Stimulated activated CD8-positive, alpha-beta memory T cell treated with anti-CD3 and anti-CD28 coated beads, Interleukin-7, amount 100 ng/mL, for 1 hour (primary cell): ENCODE measurements at places on chromosomes 5 and 9.

GRCh38 chr5:141101059-141101458 lies 786 bp downstream of the PCDHB3 start:
- DNase-seq, result no peak

GRCh38 chr9:86697213-86697612 lies 250.1 kb downstream of the GAS1 start:
- DNase-seq, result no peak

DNA sequence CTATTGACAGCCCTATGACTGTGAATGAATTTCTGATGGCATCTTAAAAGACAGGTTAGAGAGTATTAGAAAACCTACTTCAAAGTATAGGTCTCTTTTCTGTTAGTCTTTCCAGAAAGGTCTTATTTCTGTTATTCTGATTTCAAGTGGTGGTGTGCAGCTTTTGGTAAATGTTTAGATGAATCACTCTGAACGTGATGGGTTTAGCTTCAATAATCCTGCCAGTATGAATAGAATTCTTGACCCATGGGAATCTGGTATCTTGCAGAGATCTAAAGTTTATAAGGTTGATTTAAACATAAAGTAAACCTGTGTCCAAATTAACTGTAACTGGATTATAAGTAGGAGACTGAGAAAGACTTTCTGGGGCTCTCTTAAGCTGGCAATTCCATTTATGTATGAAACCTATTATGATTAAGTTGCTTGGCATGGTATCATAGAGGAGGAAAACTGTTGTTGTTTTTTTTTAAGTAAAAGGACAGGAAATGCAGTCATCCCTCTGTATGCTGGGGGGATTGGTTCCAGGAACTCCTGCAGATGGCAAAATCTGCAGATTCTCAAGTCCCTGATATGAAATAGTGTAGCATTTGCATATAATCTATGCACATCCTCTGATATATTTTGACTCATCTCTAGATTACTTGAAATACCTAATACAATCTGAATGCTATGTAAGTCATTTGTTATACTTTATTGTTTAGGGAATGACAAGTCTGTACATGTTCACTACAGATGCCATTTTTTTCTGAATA lies 77.0 kb upstream of the ADAMTS19 start:
- DNase-seq, result no peak

DNA sequence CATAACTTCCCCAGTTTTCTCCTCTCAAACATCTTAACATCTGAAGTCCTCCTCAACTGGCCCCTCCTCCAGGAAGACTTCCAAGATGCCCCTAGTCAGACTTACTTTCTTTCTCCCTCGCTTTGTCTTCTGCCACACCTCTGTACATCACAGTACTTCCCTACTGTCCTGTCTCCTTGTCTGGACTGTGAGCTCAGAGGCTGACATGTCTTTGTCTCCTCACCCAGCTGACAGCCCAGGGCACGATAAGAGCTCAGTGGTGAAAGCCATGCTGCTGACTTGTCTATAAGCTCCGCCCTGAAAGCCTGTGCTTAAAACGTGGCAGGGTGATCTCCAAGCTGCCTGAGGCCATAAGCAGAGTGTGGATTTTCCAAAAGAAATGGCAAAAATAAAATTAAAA lies 33.0 kb upstream of the SLC25A51 start:
- no peak for DNase-seq

DNA sequence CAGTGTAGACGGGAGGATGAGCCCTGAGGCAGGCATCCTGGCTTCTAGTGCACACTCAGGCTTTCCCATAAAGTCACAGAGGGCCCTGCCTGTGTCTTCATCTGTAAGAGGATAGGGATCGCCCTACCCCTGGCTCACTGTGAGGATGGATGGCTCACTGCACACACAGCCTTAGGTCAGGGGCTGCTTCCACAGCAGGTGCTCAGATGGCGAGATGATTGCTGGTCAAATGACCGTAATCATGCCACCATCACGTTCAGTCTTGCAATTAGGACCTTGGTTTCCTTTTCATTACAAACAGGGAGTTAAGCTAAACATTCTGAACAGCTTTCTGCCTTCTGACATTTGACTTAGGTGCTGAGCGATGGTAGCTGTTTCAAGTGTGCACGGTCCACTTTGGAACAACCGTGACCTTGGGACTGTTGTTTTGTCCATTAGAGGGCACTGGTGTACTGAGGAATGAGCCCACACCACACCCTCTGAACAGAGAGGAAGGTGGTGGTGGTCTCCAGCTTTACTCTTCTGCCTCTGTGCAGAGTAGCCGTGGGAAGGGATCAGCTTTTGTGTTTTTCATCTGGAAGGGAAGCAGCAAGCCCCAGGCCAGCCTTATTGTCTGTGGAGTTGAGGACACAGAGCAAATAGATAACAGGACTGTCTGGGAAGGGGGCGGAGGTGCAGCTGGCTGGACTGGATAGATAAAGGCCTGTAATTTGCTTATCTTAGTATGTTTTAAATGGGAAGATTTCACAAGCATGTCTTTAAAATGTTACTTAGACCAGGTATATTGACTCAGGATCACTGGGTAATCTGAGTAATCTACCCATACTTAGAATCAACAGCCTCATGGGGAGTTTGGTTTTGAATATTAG lies 183.1 kb downstream of the TRIO start:
- no peak for DNase-seq

DNA sequence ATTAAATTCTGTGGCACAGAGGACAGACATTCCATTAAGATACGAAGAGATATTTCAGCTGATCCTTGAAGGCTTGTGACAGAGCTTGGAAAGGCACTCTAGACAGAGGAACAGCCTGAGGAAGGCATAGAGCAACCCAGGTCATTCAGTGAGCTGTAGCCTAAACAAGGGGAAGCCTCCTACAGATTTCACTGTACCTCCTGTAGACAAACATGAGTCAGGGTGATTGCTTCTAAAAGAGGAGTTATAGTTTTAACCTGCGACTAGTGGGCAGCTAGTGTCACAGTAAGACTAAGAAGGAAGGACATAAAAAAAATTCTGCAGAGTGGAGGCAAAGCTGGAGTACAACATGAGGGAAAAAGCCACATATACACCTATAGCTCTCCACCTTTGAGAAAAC lies 43.5 kb upstream of the ANKDD1B start:
- DNase-seq, result no peak

DNA sequence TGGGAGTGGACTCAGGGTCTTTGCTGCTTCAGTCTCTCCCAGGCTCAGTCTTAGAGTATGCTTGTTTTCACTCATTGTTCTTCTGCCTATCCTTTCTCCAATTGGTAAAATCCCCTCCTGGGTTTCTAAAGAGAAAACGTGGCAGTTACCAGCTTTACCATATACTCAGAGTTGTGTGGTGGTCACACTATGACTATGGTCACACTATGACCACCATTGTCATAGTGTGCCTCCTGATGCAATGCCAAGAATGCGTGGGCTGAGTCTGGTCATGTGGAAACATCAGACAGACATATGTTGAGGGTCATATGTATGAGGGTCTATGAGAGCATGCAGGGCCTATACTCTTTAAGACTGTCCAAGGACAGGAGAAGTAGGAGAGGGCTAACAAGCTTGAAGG lies 326.5 kb upstream of the PRR16 start:
- DNase-seq, result no peak
